Hindlimb muscle (tissue), 1 donor: ENCODE measurements at places on chromosomes 16 and 17.

GRCh38 chr17:16178836-16179235 is 36.5 kb downstream of the NCOR1 start:
- no peak for DNase-seq

DNA sequence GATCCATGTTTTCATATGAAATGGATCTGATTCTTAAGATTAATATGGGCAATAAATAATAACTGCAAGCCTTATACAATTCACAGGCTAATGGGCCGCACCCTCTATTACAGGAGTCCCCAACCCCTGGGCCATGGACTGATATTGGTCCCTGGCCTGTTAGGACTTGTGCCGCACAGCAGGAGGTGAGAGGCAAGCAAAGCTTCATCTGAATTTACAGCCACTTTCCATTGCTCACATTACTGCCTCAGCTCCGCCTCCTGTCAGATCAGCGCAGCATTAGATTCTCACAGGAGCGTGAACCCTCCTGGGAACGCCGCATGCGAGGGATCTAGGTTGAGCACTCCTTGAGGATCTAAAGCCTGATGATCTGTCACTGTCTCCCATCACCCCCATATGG is 26.8 kb downstream of the METTL16 start:
- no peak for DNase-seq

GRCh38 chr17:76039121-76039520 is 12.0 kb upstream of the EVPL start:
- no peak for DNase-seq

- DNase-seq: peak; percentile 98
These were observed 8.2 kb upstream of the COL1A1 start for GRCh38 chr17:50209472-50210239.

DNA sequence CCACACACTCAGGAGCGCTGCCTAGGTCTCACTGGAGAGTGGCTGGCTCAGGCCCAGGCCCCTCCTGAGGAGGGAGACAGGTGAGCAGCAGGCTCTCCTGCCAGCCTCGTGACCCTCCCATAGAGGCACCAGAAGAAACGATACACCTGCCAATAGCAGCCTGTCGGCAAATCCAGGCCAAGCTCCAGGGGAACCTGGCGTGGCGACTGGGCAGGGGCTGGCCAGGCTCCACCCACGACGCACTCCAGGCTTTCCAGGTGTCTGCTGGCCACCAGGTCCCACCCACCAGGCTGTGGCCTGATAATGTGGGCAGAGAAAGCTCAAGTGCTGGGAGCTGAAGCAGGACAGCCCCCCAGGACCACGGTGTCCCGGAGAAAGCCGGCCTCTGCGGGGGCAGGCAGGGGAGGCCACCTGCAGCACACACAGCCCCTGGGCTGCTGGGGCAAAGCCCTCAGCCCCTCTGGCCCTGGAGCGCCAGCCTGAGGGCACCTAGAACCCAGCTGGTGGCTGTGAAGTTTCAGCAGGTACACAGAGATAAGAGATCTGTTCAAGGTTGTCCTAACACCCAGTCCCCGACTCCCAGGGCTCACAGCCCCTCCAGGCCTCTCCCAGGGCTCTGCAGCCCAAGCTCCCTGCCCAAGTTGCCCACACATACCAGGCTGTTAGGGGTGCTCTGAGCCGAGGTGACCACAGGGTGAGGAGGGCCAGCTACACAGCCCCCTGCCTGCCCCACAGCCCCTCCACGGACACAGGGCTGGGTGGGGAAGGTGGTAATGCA is 2.4 kb downstream of the PGAP6 start:
- DNase-seq: no peak

DNA sequence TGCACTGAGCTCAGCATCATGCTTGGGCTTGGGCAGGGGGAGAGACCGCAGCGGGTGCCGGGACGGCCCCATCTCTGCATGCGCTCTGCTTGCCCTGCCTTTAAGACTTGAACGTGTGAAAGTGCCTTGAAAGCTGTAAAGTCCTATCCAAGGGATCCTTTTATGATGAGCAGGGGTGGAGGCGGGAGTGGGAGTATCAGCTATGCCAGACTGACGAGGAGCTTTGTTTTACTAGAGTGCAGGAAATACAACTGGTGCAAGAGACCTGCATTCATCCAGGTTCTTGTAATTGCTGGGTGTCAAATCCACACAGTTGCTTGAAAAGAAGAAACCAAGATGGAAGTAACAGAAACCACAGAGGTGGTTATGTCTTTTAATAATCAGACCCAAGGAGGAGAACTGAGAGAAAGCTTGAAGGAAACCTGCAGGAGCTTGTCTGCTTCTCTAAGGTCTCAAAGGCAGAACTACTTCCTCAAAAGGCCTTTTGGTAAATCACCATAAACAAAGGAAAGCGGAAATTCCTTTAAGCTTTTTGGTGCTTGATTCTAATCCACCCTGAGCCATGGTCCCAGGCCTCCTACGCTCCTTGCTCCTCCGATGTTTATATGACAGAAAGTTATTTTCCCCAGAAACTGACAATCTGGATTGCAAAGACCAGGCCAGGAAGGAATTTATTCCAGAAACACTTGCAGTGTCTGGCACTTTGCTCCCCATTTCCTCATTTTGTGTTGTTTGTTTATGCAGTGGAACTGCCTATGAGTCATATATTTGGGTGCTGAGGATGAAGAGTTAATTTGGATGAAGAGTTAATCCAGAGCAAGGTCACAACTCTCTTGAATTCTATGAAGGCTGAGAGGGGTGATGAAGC is 51.3 kb upstream of the FBXO47 start:
- DNase-seq: no peak

DNA sequence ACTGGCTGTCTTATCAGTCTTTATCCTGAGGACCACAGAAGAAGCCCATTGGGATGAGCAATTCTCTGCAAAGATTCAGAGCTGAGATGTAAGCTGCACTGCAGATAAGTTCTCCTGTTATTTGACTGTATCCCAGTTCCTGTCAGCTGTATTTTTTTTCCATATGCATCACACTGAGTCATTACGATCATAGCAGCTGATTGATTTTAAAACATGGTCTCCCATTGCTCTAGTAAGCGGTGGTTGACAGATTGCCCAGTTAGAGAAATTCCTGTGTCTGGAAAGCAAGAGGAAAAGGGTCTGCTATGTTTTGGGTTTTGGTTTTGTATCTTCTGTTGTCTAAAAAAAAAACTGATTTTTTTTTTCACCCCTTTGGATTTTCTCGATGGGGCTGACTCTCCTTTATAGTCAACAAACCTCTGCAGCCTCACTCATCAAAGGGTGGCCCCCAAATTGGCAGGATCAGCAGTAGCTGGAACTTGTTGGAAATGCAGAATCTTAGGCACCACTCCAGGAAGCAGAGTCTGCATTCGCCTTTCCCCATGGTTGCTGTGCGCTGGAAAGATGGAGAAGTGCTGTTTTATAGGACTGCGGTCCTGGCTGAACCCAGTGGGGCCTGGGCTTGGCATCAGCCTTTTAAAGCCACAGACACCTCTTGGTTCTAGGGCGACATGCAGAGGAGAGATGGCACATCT is 220.1 kb upstream of the MPHOSPH6 start:
- peak; percentile 42 for DNase-seq

GRCh38 chr16:53043428-53043831 is 9.3 kb downstream of the CHD9NB start:
- peak; percentile 51 for DNase-seq

DNA sequence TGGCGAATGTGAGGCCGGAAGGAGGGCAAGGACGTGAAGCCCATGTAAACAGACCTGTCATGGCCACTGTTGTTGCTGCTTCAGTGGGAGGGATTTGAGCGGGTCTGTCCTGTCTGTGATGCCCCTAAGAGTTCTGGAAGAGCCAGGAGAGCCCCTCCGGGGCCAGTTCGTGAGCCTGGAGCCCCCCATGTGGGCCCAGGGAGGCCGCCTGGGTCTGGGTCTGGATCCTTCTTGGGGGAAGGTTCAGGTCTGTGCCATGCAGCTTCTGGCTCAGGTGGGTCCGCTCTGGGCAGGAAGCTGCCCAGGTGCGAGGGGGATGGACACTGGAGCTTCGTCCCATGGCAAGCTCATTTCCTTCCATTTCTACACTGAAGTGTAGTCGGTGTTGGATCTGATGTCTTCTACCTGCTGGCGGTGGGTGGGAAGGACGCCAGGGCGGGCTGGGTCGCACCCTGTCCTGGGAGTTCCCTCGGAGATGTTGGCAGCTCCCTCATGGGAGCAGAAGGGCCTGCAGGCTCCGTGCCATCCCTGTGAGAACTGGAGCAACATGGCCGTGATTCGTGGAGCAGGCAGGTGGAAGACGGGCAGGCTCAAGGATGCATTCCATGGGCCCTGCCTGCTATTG is 11.2 kb upstream of the WFIKKN1 start:
- no peak for DNase-seq

- no peak for DNase-seq
These were observed 162.6 kb upstream of the PLCG2 start for GRCh38 chr16:81616321-81617020.

- no peak for DNase-seq
These were observed 993 bp downstream of the GH1 start for GRCh38 chr17:63917646-63918045.

GRCh38 chr17:79790805-79791734 is 5.8 kb downstream of the CBX8 start:
- DNase-seq: no peak

DNA sequence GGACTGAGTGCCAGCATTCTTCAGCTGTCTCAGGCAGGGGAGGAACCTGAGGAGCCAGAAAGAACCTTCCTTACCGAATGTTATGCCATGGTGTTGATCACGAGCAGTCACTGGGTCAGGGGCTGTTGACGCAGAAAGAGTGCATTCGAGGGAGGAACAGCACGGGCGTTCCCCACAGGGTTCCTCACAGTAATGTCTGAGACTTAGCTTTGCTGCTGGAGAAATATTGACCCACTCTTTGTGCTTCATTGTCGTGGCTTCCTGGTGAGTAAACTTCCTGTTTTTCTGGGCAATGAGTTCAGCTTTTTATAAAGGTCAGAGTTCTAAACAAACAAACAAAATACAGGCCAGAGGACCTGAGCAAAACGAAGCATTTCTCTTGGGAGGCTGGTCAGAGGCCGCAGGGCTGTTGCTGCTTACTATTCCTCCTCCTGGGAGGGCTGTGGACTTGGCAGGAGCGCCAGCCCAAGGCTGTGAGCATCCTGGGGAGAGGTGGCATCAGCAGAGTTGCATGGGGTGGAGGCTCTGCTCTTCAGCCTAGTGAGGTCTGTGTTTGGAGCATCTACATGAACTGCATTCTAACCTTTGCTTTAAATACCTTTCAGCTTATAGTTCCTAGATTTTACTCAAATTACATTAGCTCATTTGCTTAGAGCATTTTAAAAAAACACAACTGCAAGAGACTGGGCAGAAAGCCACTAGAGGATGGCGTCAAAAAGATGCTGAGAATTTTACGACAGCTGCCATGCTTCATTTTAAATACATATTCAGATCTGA is 143.1 kb upstream of the CACNG5 start:
- DNase-seq: no peak

DNA sequence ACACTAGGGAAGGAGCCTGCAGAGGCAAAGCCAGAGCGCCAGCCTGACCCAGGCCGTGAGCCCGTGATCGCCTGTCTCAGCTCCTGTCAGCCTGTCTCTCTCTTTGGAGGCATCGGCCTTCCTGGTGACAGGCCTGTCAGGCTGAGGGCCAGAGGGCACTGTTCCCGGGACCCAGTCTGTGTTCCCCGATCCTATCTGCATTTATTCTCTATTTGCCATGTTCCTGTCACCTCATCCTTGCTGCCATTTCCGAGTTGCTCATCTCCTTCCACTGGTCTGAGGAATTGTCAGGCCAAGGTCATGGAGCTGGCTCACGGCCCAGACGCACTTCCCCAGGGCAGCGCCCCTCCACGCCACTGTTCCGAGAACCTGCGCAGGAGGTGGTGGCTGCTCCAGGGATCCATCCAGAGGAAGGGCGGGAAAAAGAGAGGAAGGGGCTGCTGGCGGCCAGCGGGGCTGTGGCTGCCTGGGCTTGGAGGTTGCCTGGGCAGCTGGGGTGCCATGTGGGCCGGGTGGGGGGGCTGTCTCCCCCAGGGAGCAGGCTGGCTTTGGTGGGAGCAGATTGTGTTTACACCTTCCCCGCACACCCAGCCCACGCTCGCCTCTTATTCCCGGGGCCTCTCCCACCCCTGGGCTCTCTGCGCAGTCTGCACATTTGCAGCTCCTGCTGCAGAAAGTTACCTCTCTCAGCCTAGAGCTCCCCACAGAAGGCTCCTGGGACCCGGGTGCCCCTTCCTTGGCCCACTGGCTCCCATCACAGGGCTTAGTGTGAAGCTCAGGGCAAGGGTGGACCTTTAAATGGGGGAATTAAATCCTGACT is 4.9 kb downstream of the PRCD start:
- no peak for DNase-seq

- no peak for DNase-seq
These were observed 30.1 kb downstream of the SNX11 start for GRCh38 chr17:48137656-48138055.

DNA sequence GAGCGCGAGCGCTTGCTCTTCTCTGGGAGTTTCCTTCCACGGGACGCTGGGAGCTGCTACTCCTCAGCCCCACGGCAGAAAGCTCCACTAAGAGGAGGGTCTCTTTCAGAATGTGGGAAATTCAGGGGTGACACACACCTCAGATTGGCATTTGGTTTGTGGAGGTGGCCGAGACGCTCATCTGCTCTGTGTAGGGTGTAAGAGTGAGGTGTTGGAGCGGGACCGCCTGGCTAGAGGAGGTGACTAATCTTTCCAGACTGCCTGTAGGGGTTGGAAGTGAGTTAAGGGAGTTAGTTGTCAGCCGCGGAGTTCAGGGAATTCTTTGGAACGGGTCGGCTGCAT is 735 bp downstream of the PSMD11 start:
- peak; percentile 26 for DNase-seq

DNA sequence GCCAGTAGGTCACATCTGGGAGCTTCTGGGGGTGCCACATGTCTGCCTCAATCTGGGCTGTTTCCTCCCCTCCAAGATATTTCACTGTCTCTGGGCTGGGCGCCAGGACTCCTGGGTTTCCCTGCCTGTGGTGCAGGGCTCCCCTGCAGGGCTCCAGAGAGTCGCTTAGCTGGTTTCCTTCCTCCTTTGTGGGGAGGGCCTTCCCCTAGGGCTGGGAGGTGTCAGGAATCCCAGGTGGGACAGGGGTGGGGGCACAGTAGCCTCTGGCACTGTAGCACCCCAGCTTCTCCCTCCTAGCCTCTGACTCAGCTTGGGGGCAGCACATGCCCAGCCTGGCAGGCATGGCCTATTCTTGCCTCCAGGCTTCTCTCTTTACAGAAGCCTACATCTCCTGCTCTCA is 2.6 kb downstream of the RARA start:
- no peak for DNase-seq

DNA sequence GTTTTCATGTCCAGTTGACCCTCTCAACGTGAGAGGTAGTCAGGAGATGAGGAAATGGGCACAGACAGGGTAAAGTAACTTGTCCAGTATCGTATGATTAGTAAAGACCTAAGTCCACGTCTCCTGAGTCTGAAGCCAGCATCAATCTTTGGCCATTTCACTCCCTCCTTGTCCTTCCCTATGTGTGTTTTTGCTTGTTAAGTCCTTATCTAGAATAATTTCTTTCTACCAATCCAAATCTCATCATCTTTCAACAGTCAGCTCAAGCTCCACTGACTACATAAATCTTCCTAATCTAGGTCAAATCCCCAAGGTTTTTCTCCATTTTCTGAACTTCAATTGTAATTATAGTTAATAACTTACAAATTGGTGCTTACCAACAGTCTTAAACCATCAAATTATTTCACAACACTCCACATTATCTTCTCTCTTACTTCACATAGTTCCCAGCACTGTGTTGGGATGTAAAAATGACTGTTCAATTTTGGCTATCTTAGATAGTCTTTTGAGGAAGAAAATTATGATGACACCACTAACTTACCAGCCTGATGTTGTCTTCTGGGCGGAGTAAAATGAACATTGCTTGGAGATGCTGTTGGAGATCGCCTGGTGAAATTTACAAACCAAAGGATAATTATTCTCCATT is 72.3 kb upstream of the CORO6 start:
- no peak for DNase-seq
